Stimulated activated CD8-positive, alpha-beta memory T cell treated with anti-CD3 and anti-CD28 coated beads, Interleukin-7, amount 100 ng/mL, for 1 hour (primary cell): ENCODE measurements at places on chromosomes 3 and 15.

DNA sequence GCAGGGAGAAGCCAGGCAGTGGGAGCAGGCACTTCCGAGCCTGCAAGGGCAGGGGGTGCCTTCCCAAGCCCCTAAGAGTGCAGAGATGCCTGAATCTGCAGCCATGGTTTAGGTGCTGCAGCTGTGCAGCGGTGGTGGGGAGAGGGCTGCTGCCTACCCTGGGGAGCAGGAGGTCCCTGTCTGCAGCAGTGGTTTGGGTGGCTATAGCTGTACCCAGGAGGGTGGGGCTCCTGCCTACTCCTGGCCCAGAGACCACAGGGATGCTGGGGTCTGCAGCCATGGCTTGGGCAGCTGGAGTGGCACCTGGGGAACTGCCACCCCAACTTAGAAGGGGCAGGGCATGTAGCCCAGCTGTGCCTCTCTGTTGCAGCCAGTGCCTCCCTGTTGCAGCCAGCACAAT is 488.1 kb upstream of the THBS1 start:
- DNase-seq: no peak

DNA sequence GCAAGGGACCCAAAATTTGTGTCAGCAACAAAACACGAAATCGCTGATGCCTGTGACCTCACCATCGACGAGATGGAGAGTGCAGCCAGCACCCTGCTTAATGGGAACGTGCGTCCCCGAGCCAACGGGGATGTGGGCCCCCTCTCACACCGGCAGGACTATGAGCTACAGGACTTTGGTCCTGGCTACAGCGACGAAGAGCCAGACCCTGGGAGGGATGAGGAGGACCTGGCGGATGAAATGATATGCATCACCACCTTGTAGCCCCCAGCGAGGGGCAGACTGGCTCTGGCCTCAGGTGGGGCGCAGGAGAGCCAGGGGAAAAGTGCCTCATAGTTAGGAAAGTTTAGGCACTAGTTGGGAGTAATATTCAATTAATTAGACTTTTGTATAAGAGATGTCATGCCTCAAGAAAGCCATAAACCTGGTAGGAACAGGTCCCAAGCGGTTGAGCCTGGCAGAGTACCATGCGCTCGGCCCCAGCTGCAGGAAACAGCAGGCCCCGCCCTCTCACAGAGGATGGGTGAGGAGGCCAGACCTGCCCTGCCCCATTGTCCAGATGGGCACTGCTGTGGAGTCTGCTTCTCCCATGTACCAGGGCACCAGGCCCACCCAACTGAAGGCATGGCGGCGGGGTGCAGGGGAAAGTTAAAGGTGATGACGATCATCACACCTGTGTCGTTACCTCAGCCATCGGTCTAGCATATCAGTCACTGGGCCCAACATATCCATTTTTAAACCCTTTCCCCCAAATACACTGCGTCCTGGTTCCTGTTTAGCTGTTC is 34.9 kb downstream of the CHDH start:
- DNase-seq: no peak

DNA sequence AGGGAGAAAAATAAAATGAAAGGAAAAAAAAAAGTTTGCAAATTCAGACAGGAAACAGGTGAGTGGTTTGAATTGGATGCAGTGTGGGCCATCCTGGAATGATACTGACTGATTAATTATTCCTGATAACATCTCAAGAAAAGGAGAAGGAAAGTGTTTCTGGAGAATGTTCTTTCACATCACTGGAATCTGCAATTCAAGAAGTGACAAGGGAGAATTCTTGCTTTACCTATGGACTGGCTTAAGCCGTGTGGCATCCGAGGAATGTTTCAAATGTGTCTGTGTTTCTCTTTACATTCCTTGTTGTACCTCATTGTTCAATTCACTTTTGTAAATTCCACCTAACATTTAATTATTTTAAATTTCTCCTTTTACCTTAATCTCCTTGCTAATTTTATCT is 465.0 kb downstream of the EPHB1 start:
- no peak for DNase-seq

- DNase-seq: no peak
These were observed 31.1 kb downstream of the MINAR1 start for GRCh38 chr15:79463043-79463780.

DNA sequence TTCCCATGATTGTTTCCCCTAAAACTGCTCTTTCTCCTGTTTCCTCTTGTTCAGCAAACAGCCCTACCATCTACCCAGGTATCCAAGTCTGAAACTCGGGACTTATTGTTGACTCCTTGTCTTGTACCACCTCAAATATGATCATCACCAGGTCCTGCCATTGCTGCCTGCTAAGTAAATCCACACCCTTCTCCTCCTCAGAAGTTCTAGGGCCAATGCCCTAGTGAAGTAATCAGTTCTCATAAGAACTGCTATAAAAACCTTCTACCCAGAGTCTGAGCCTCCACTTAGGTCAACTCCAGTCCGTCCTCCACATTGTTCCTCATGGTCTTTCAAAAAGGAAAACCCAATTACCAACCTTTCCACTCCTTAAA is 77.0 kb upstream of the IL12A start:
- no peak for DNase-seq

- no peak for DNase-seq
These were observed 26.7 kb upstream of the MCF2L2 start for GRCh38 chr3:183455089-183455488.

- no peak for DNase-seq
These were observed 323.5 kb upstream of the ROPN1 start for GRCh38 chr3:124315215-124316033.

GRCh38 chr3:115518100-115518852 is 105.0 kb upstream of the GAP43 start:
- no peak for DNase-seq

DNA sequence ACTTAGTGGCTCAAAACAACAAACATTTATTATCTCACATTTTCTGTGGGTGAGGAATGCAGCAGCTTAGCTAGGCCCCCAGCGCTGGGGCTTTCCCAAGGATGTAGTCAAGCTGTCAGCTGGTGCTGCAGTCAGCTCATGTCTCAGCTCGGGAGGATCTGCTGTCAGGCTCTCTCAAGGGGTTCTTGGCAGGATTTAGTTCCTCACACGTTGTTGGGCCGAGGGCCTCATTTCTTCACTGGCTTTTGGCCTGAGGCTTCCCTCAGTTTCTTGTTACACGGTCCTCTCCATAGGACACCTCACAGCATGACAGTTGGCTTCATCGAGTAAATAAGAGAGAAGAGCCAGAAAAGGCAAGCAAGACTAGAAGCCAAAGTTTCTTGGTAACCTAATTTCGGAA is 13.7 kb upstream of the U2SURP start:
- no peak for DNase-seq

DNA sequence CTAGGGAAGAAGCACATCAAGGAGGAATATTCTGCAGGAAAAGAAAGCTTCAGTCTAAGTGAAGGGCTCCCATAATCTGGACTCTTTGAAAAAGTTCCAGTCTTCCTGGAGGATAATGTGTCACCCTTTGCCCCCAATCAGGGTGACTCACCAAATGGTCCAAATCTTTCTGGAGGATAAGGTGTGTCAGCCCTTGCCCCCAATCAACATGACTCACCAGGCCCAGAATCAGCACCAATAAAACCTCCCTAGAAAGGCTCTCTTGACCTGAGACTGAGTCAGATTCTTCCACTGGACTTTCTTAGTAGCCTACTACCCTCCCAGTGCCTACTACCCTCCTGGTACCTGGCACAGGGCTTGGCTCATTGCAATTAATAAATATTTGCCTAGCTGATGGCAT is 9.5 kb upstream of the ARL14 start:
- no peak for DNase-seq

DNA sequence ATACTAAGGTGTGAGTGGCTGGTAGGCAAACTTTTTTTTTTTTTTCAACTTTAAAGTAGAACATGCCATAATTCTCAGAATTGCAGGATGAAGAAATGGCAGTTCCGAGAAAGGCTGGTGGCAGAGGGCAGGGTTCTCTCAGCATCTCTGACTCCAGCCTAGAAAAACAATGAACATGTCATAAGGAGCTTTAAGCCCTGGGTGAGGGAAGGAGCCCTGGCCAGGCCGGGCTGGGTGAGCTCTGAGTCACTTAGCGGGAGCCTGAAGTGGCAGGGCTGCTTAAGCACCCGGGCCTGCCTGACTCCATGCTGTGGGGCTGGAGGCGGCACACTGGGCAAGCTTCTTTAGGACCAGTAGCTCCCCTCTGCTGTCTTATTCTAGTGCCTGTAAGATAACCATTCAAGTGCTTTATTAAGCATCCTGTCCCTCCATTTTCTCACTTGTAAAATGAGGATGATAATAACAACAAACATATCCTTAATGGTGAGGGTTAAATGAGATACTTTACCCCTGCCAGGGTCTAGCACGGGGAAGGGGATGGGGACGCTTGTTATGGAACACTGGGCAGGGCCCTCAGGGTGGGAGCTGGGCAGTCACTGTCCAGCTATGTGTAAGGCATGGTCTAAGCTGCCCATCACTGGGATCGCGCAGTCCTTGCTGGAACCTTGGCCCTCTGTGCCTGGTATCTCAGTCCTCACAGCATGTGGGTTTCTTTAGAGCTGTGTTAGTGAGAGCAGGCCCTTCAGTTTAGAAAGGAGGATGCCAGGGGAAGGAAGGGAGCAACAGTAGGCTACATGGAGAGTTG is 18.4 kb downstream of the SMAD6 start:
- DNase-seq: no peak

GRCh38 chr3:23921052-23921511 is 4.2 kb downstream of the RPL15 start:
- no peak for DNase-seq

DNA sequence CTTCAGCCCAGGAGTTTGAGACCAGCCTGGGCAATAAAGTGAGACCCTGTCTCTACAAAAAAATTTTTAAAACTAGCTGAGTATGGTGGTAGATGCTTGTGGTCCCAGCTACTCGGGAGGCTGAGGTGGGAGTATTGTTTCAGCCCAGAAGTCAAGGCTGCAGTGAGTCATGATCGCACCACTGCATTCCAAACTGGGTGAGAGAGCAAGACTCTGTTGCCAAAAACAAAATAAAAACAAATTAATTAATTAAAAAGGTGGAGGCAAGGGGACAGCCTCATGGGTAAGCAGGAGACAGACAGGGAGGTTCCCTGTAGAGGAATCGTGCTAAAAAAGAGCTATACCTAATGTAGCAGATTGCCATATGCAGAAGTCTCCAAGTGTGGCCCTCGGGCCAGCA is 12.6 kb downstream of the HAPLN3 start:
- no peak for DNase-seq

- DNase-seq: no peak
These were observed 145.7 kb upstream of the PLAAT1 start for GRCh38 chr3:193095366-193095765.

- DNase-seq: no peak
These were observed 668 bp downstream of the THRB start for GRCh38 chr3:24493746-24494617.

DNA sequence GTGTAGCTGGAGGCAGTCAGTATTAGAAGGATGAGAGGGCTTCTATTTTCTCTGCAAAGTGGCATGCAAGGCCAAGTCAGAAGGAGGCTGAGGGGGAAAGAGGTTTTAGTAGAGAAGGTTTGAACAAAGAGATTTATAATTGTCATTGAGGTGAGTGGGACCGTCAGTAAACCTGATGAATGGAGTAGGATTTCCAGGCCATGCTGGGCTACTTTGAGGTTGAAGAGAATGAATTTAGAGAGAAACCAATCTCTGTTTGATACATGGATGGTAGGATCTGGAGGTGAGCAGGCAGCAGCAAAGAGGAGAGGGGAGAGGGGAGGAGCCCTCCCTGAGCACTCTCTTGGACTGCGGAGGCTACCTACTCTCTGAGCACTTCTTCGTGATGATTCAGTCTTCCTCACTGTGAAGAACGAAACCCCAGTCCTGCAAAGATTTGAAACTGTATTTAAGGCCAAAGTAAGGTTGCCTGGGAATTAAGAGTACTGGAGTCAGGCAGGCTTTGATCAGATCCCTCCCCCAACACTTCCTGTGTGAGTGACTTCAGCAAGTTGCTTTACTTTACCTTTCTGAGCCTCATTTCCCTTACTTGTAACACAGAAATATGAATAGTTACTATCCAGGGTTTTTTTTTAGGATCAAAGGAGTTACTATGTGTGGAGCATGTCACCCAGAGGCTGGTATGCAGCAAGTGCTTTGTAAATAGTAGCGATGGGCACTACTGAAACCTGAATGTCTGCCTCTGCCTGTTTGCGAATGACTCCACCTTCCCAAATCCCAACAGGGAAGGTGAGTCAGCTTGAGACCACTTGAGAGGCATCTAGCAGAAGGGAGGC is 75.8 kb downstream of the RPL39L start:
- DNase-seq: no peak

- DNase-seq: no peak
These were observed 23.7 kb upstream of the PCOLCE2 start for GRCh38 chr3:142912402-142913172.

DNA sequence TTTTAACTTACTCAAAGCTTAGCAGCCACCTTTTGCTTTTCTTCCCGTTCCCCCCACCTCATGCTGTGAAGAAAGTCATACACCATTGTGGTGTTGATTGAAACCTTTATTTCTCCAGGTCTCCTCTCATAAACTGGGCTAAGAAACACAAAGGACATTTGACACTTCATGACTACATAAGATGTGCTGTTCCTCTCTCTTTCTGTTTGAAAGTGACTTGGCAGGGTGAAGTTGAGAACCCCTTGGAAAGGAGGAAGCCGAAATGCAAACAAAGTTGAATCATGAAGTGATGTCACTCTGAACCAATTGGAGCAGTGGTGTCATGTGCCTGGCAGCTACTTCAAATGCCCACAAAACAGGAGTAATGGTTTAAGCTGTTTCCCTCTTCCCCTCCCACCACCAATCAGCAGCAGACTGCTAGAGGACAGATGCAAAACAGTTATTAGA is 174.7 kb downstream of the IGF1R start:
- no peak for DNase-seq

- DNase-seq: no peak
These were observed 170.7 kb downstream of the UBE3A start for GRCh38 chr15:25268166-25268565.

- no peak for DNase-seq
These were observed 33.8 kb downstream of the CCDC66 start for GRCh38 chr3:56590814-56591213.

GRCh38 chr3:124396339-124396950 is 333.8 kb upstream of the UMPS start:
- DNase-seq: no peak

DNA sequence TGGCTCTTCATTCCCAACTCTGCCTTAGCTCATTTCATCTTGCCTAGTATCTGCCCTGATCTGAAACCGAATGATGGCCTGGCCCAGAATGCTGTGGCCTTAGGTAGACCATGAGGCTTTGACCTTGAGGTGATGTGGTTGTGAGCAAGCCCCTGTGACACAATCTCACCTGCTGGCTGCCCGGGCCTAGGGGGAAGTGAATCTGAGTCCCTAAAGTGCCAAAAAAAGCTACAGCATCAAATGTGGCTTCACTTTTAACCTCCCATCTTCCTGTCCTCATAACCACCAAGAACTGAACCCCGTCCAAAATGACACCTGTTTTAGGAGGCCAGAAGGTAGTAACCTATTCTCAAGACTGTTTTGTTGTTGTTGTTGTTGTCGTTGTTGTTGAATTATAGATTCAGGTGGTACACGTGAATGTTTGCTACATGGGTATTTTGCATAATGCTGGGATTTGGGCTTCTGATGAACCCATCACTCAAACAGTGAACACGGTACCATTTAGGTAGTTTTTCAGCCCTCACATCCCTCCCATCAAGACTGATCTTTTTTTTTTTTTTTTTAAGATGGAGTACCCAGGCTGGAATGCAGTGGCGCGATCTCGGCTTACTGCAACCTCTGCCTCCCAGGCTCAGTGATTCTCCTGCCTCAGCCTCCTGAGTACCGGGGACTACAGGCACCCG is 54.6 kb downstream of the MCCC1 start:
- no peak for DNase-seq

- DNase-seq: no peak
These were observed 7.7 kb downstream of the TNK2 start for GRCh38 chr3:195900436-195901355.

- no peak for DNase-seq
These were observed 126.9 kb downstream of the THRB start for GRCh38 chr3:24367664-24368264.

- no peak for DNase-seq
These were observed 39.4 kb downstream of the KAT2B start for GRCh38 chr3:20079621-20080020.
